ENCODE measurements at places on chromosomes 2 and 18. TPM values are rescaled to one million over a fixed set of nuclear protein-coding genes. Genes with fewer than 3 reads are reported as not detected.

C2orf92 gene
- not detected for total RNA-seq

STON1 gene
- total RNA-seq = 1.2 TPM

RTN4 gene
- total RNA-seq = 300 TPM

REG3G gene
- total RNA-seq = not detected

CCDC178 gene
- not detected for total RNA-seq

BOLL gene
- total RNA-seq = not detected

C18orf54 gene
- total RNA-seq = 4.5 TPM

ZBTB7C gene
- total RNA-seq = 0.04 TPM

AUP1 gene
- 107 TPM for total RNA-seq

PIAS2 gene
- 7.1 TPM for total RNA-seq

CD8A gene
- total RNA-seq = 0.08 TPM

KCNK3 gene
- not detected for total RNA-seq

MROH2A gene
- not detected for total RNA-seq

KCNJ3 gene
- total RNA-seq = not detected

PAX8 gene
- 3.7 TPM for total RNA-seq

TNFAIP6 gene
- not detected for total RNA-seq

COL4A3 gene
- total RNA-seq = not detected

LAMA3 gene
- 608 TPM for total RNA-seq

UBR3 gene
- 7.7 TPM for total RNA-seq

ACVR1 gene
- total RNA-seq = 17.3 TPM

FLACC1 gene
- total RNA-seq = not detected

SOX11 gene
- total RNA-seq = not detected

GBX2 gene
- 1.3 TPM for total RNA-seq

RAB6D gene
- total RNA-seq = not detected

ABCB11 gene
- total RNA-seq = not detected

PPP1R1C gene
- 8.6 TPM for total RNA-seq

GATA6 gene
- total RNA-seq = 1.0 TPM

EHBP1 gene
- 50.1 TPM for total RNA-seq

CIDEA gene
- total RNA-seq = 3.9 TPM

RNU2-63P gene
- under 0.01 TPM for total RNA-seq

PPP1R7 gene
- total RNA-seq = 79.2 TPM

EFR3B gene
- 0.55 TPM for total RNA-seq

CAVIN2 gene
- 2.9 TPM for total RNA-seq

ACVR1C gene
- 0.30 TPM for total RNA-seq

ALPG gene
- total RNA-seq = not detected

DCAF17 gene
- 15.5 TPM for total RNA-seq

C2orf81 gene
- 4.8 TPM for total RNA-seq

SCG2 gene
- not detected for total RNA-seq

POTEJ gene
- total RNA-seq = not detected

FAM161A gene
- total RNA-seq = 0.70 TPM

PTPRM gene
- total RNA-seq = 4.7 TPM

TEX44 gene
- not detected for total RNA-seq

AGXT gene
- total RNA-seq = not detected

COL4A4 gene
- total RNA-seq = under 0.01 TPM

ATP6V1B1 gene
- total RNA-seq = not detected
